HepG2 (cell line): ENCODE measurements at places on chromosomes 1 and 21. TPM values are rescaled to one million over a fixed set of nuclear protein-coding genes. Genes with fewer than 3 reads are reported as not detected.

The MYOG gene
- not detected in 2 replicates for total RNA-seq

The SLAMF6 gene
- not detected in 2 replicates for total RNA-seq

The MEGF6 gene
- 0.76 and 1.9 TPM in 2 replicates for total RNA-seq

The ASPM gene
- 29.1 and 35.8 TPM in 2 replicates for total RNA-seq

The TAL1 gene
- total RNA-seq = not detected in 2 replicates

The TEDDM1 gene
- not detected in 2 replicates for total RNA-seq

The SPRR5 gene
- total RNA-seq = not detected in 2 replicates

GRCh38 chr1:110085671-110086070 lies 15.2 kb upstream of the ALX3 start:
- H3K4me1 ChIP-seq = peaks cover 14% of the 10 kb centered on the region; the same call in 1 of the 2 replicates
- H3K27ac ChIP-seq = no peak overlapping the region
- H3K36me3 ChIP-seq = no peaks in the 10 kb centered on the region

DNA sequence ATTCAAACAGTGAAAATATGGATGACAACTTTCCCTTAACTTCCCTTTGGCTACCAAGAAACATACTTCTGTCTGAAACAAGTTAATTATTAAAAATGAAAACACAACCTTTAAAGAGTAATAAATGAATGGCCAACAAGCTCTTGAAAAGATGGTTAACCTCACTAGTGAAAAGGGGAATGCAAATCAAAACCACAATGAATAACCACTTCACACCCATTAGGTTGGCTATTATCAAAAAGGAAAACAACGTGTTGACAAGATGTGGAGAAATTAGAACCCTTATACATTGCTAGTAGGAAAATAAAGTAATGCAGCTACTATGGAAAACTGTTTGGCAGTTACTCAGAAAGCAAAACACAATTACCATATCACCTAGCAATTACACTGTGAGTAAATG lies 14.1 kb downstream of the COP1 start:
- H3K4me1 ChIP-seq = peaks cover 10% of the 10 kb centered on the region
- no peak overlapping the region for H3K4me3 ChIP-seq
- no peak for DNase-seq
- no peak overlapping the region for H3K27ac ChIP-seq
- no peaks in the 10 kb centered on the region for H3K27me3 ChIP-seq

- H3K4me1 ChIP-seq = no peaks in the 10 kb centered on the region
- H3K4me3 ChIP-seq = no peak overlapping the region
- DNase-seq = no peak
- no peak overlapping the region for H3K27ac ChIP-seq
- peaks cover 65% of the 10 kb centered on the region; the same call in 2 of the 3 replicates for H3K27me3 ChIP-seq
These were observed 87.1 kb upstream of the COL6A1 start for GRCh38 chr21:45894450-45894825.

DNA sequence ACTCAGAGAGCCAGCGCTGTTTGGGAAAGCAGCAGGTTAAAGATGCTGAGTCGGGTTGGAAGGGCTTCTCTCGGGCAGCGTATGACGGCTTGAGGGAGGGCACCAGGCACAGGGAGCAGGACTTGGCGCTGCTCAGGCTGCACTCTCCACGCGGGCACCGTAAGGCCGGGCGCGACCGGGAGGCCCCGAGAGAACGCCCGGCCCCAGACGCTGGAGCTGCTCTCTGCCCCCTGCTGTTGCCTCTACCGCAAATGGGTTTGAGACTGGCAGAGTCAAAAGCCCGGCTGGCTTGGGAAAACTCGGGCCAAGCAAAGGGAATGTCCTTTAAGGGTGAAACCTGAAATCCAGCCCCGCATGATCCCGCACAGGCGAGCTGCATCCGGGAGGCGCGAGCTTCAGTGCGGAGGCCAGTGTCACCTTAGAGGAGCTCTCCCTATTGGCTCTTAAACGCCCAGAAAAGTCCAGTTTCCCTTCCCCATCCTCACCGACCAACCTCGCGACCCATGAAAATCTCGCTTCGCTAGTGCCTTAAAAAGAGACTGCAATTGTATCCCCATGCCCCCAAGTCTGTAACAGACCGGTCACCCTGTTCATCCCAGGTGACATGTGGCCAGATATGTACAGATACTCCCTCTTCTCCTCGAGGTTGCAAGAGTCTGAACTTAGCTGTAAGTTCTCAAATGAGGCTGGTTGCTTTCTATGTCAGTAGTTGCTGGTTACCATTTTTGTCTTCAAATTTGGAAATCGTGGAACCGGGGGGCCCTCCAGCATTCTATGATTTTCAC lies 1.1 kb downstream of the PRRX1 start:
- H3K4me1 ChIP-seq = no peaks in the 10 kb centered on the region
- no peak for DNase-seq
- H3K27me3 ChIP-seq = peaks cover 80% of the 10 kb centered on the region; the same call in 2 of the 3 replicates
- H3K4me3 ChIP-seq = peak overlapping the region; percentile 37; the same call in 1 of the 2 replicates
- no peak overlapping the region for H3K27ac ChIP-seq

- no peaks in the 10 kb centered on the region for H3K36me3 ChIP-seq
- H3K27ac ChIP-seq = no peak overlapping the region
- no peak overlapping the region for H3K4me3 ChIP-seq
- peaks cover 12% of the 10 kb centered on the region for H3K4me1 ChIP-seq
- peak; percentile 42 for DNase-seq
- no peaks in the 10 kb centered on the region for H3K27me3 ChIP-seq
These were observed 10.0 kb upstream of the C1orf115 start for GRCh38 chr1:220680085-220680687.

GRCh38 chr1:113255038-113255719 lies 135.1 kb upstream of the MAGI3 start:
- DNase-seq = peak; percentile 20
- no peak overlapping the region for H3K27ac ChIP-seq
- no peaks in the 10 kb centered on the region for H3K36me3 ChIP-seq
- peaks cover 14% of the 10 kb centered on the region for H3K4me1 ChIP-seq

GRCh38 chr1:51642739-51643142 lies 25.8 kb downstream of the OSBPL9 start:
- no peak overlapping the region for H3K27ac ChIP-seq
- H3K4me1 ChIP-seq = peaks cover 21% of the 10 kb centered on the region
- H3K36me3 ChIP-seq = no peaks in the 10 kb centered on the region
- no peaks in the 10 kb centered on the region for H3K27me3 ChIP-seq

DNA sequence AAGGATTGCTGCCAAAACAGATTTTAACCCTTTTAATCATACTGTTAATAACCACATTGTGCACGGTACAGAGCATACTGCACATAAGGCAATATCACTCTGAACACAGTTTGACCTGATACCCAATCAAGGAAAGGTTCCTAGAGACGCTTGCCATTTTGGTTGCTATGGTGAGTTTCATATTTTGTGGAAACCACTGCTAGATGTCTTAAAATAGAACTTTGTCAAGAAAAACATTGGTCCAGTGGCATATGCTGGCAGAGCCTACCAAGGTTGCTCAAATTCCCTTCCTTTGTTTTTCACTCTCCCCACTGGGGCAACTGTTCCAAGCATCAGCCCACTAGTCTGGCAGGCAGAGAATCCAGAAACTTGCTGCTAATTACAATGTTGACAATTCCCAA lies 114.8 kb upstream of the DPYD start:
- no peak overlapping the region for H3K4me3 ChIP-seq
- no peaks in the 10 kb centered on the region for H3K36me3 ChIP-seq
- no peak overlapping the region for H3K27ac ChIP-seq
- DNase-seq = no peak
- no peaks in the 10 kb centered on the region for H3K4me1 ChIP-seq

DNA sequence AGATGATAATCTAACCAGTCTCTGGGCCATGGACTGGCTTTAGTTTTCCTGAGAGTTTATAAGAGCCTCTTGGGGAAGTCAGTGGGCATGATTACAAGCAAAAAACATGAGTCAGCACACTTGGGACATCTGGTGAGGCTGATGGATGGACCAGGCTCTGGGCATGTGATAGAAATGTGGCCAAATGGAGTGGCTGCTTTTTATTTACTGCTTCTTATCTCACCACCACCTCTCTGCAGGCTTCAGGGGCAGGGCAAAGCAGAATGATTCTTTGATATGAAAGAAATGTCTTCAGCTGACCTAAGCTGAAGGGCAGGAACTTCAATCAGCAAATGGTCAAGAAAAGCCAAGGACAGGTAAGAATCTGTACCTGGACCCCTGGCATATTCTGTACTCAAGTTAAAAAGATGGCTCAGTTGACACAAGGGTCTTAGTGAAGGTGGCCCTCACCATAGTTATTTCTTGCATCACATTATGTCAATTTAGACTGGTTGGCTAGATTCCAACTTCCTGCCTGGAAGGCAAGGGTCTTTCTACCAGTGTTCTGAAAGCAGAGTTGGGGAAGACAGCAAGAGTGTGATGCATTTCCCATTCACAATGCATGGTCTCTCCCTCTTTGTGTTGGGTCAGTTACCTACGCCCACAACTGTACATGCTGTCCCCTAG lies 162.8 kb downstream of the FASLG start:
- H3K27ac ChIP-seq = no peak overlapping the region
- DNase-seq = no peak
- H3K36me3 ChIP-seq = no peaks in the 10 kb centered on the region
- peaks cover 7% of the 10 kb centered on the region for H3K4me1 ChIP-seq
- no peak overlapping the region for H3K4me3 ChIP-seq

GRCh38 chr1:67479146-67479891 lies 49.1 kb upstream of the SERBP1 start:
- no peak overlapping the region for H3K4me3 ChIP-seq
- H3K4me1 ChIP-seq = peaks cover 7% of the 10 kb centered on the region; the same call in 1 of the 2 replicates
- no peak for DNase-seq
- H3K27me3 ChIP-seq = 0 out of 3 replicates have a peak, but pooled peaks cover 6% of the 10 kb centered on the region
- no peak overlapping the region for H3K27ac ChIP-seq
- no peaks in the 10 kb centered on the region for H3K36me3 ChIP-seq

DNA sequence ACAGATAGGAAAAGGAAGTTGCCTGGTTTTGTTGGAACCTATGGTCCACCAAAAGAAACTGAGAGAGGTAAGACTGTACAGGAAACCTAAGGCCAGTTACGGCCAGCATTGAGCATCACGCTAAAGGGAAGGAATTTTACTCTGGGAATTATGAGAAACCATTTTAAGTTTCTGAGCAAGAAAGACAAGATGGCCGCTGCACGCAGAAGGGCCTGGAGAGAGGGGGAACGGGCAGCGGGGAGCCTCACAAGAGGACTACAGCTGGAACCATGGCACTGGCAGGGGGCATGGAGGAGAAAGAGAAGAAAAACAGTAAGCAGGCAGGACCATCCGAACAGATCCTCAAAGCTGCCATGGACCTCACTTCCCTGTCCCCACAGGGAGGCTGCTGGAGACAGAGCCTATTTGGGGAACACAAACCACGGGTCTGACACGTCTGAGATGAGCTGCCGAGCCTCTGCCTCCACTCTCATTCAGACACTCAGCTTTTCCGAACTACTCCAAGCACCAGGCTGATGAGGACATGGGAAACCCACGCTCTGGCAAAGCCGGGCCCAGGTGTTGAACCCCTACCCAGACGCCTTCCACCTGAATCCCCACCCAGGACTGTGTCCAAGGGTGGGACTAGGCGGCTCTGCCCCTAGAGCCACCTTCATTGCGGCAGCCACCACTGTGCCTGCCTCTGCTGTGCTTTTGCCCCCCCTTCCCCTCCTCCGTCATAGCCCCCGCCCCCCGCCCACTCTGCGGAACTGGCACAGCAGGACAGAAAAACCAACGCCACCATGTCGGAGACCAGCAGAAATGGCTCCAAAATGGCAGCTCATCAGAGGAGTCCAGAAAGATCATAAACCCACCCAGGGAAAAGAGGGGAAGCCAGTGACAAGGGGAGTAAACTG lies 69.0 kb downstream of the CD46 start:
- peaks cover 5% of the 10 kb centered on the region for H3K36me3 ChIP-seq
- no peak overlapping the region for H3K4me3 ChIP-seq
- DNase-seq = no peak
- H3K27me3 ChIP-seq = no peaks in the 10 kb centered on the region
- H3K4me1 ChIP-seq = peaks cover 36% of the 10 kb centered on the region

DNA sequence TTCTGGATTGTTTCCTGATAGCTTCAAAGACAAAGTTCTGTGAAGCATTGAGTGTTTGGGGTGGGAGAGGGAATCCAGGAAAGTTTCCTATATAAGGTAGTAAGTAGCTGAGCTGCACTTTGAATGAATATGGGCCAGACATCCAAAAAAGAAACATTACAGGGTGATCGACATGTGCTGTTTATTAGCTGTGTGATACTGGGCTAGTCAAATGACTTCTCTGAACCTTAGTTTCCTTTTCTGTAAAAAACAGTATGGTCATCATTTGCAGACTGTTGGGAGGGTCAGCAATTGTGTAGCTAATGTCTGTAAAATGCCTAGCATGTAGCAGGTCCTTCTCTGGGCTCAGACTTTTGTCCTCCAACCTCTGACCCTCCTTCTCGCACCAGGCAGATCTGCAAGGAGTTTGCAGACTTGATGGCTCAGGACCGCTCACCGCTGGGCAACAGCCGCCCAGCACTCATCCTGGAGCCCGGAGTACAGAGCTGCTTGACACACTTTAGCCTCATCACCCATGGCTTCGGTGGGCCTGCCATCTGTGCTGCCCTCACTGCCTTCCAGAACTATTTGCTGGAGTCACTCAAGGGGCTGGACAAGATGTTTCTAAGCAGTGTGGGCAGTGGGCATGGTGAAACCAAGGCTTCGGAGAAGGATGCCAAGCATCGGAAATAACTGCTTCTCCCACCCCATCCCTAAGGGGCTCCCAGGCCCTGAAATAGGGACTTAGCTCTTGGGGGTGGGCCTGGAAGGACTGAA lies 21.1 kb downstream of the TFAP2E start:
- H3K4me3 ChIP-seq = no peak overlapping the region
- H3K27me3 ChIP-seq = no peaks in the 10 kb centered on the region
- DNase-seq = no peak
- peaks cover 15% of the 10 kb centered on the region for H3K4me1 ChIP-seq
- H3K27ac ChIP-seq = no peak overlapping the region

GRCh38 chr21:36575306-36575705 lies 95.4 kb upstream of the CLDN14 start:
- H3K27me3 ChIP-seq = peaks cover 7% of the 10 kb centered on the region; the same call in 1 of the 3 replicates
- no peak for DNase-seq
- H3K4me1 ChIP-seq = no peaks in the 10 kb centered on the region
- no peak overlapping the region for H3K4me3 ChIP-seq
- H3K27ac ChIP-seq = no peak overlapping the region
- H3K36me3 ChIP-seq = no peaks in the 10 kb centered on the region

GRCh38 chr1:39127513-39127912 lies 77.0 kb upstream of the MACF1 start:
- H3K36me3 ChIP-seq = no peaks in the 10 kb centered on the region
- peaks cover 38% of the 10 kb centered on the region for H3K4me1 ChIP-seq
- H3K27me3 ChIP-seq = no peaks in the 10 kb centered on the region
- no peak overlapping the region for H3K4me3 ChIP-seq
- DNase-seq = peak; percentile 62
- H3K27ac ChIP-seq = no peak overlapping the region

- DNase-seq = no peak
- H3K36me3 ChIP-seq = peaks cover 4% of the 10 kb centered on the region; the same call in 2 of the 3 replicates
- no peak overlapping the region for H3K4me3 ChIP-seq
- H3K27me3 ChIP-seq = no peaks in the 10 kb centered on the region
- H3K27ac ChIP-seq = no peak overlapping the region
These were observed 87.4 kb upstream of the TTC39A start for GRCh38 chr1:51417496-51418383.

DNA sequence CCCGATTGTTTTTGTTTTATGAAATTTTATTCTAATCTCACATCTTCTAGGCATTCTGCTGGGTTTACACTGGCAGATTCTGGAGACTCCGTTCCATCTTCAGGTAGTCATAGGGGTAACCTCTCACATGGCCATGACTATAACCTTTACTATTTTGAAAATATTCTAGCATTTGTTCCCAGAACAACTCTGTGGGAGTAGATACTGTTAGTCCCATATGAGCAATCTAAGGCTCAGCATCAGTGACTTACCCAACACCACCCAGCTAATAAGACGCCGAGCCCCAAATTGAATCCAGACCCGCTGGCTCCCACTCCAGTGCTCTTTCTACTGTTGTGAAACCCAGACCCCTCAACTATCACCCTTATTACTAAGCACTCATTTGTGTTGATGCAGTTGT lies 9.8 kb downstream of the ADAMTS4 start:
- no peaks in the 10 kb centered on the region for H3K36me3 ChIP-seq
- H3K4me1 ChIP-seq = peaks cover 26% of the 10 kb centered on the region
- no peak for DNase-seq

GRCh38 chr1:89668961-89669360 lies 36.0 kb downstream of the LRRC8C start:
- no peak for DNase-seq
- no peaks in the 10 kb centered on the region for H3K36me3 ChIP-seq
- no peak overlapping the region for H3K4me3 ChIP-seq
